Sciatic nerve (tissue), 2 donors: ENCODE measurements at places on chromosomes 4 and X. TPM values are rescaled to one million over a fixed set of nuclear protein-coding genes. Genes with fewer than 3 reads are reported as not detected.

DNA sequence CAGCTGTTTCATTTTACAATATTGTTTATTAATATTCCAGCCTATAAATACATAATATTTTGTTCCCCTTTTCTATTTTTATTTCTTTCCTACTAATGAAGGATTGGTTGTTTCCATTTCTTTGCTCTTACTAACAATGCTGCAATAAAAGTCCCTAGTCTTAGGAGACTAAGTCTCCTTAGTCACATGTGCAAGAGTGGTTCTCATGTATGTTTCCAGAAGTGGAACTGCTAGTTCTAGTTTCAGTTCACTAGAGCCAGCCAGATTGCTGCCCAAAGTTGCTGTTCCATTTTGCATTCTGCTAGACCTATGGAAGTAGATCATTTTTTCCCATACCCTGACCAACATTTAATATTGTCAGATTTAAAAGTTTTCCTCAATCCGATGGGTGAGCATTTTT is 44.3 kb downstream of the CNGA1 start:
- no peak for DNase-seq

GRCh38 chr4:125283707-125284279 is 31.0 kb upstream of the FAT4 start:
- no peak for DNase-seq

GRCh38 chrX:154840856-154841255 is 6.4 kb upstream of the SMIM9 start:
- no peak for DNase-seq

GRCh38 chr4:26261405-26261804 is 59.4 kb upstream of the RBPJ start:
- DNase-seq: no peak

GRCh38 chr4:36677112-36677511 is 395.7 kb downstream of the DTHD1 start:
- no peak for DNase-seq

Gene GASK1B
- total RNA-seq: 100 TPM

Gene GAGE10
- total RNA-seq: not detected

Gene GAGE12H
- not detected for total RNA-seq

Gene ADH1C
- total RNA-seq: 75.2 TPM

Gene EDNRA
- 22.8 TPM for total RNA-seq

GRCh38 chr4:120156120-120156718 is 89.6 kb upstream of the MAD2L1 start:
- no peak for DNase-seq
